CD4-positive, alpha-beta T cell treated with Interleukin-6 for 4 hours (primary cell): ENCODE measurements at places on chromosomes 7 and 10.

- DNase-seq = no peak
These were observed 3.7 kb downstream of the NPFFR1 start for GRCh38 chr10:70280099-70280498.

DNA sequence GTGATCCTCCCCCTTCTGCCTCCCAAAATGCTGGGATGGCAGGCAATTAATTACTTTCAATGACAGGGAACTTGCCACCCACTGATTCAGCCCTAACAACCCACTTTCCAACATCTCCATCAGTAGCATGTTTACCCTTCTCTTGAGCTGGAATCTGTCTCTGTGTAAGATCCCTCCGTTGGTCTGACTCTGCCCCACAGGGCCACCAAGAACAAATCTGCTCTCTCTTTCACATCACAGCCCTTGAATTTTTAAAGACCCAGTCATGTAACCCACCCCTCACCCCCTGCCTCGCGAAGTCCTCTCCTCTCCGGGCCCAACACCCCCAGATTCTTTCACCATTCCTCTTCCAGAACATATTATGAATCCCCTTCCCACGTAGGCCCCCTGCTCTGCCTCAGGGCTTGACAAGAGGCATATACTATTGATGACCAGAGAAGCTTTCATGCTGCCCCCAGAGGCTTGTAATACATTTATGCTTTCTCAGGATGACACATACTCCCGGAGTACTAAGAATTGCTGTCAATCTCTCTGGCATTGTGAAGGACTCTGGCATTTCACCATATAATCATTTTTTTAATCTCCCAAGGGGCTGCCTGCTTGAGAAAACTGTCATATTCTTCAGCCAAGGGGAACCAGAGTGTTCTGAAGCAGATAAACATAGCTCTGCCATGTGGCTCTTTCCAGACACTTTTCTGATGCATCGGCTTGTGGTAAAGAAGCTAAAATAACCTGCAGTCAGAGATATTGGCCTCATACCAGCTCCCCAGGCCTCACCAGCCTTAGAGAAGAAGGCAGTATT lies 179.2 kb upstream of the AUTS2 start:
- DNase-seq = no peak

DNA sequence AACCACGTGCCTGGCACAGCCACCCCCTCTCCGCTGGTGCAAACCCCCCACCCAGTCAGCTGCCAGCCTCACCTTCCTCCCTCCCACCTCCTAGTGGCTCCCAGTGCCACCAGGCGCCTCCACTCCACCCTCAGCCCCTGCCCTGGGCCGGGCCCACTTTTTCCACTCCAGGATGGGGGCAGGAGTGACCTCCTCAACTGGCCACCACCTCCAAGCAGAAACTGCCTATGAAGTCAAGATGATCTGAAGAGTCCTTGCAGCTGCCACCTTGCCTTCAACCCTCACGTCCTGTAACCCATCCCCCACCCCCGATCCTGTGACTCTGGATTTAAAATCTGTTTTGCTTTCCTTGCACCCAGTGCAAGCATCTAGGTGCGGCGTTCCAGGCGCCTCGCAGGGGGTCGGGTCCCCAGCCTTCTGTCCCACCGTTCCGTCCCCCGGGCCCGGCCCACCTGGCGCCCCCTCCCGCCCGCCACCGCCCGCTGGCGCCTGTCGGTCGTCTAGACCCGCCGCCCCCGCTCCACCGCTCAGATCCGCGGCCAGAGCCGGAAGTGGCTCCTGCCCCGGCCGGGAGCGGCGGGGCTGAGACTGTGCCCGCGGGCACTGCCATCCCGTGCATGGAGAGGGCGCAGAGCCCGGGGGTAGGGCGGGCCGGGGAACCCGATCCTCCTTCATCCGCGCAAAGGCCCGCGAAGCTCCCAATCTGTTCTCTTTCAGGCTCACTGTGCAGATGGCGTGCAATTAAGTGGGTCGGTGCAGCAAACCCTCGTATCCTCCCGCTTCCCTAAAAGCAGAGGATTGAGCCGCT lies 51.2 kb upstream of the GTF2I start:
- DNase-seq = peak; percentile 65

DNA sequence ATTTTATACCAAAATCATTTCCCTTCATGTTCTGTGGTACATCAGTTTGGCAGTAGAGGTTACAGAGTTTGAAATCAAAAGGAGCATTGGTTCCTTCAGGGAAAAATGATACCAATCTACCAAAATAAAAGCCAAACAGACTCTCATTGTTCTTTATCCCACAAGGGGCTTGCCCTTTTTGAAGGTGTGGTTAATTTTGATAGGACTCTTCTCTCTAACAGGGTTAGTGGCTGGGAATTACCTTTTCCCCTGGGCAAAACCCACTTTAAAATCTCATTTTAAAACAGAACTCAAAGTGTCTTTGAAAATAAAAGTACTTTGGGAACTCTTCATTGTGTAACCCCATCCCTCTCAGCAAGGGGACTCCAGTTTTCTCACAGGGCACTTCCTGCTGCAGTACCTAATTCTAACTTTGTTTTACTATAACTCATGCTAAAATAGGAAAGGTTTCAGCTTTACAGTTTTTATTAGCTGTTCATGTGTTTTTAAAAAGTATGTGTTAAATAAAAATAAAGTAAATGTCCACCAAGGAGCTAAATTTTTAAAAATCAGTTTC lies 30.6 kb downstream of the SMNDC1 start:
- DNase-seq = no peak

GRCh38 chr10:125128397-125129075 lies 31.8 kb downstream of the CTBP2 start:
- no peak for DNase-seq

DNA sequence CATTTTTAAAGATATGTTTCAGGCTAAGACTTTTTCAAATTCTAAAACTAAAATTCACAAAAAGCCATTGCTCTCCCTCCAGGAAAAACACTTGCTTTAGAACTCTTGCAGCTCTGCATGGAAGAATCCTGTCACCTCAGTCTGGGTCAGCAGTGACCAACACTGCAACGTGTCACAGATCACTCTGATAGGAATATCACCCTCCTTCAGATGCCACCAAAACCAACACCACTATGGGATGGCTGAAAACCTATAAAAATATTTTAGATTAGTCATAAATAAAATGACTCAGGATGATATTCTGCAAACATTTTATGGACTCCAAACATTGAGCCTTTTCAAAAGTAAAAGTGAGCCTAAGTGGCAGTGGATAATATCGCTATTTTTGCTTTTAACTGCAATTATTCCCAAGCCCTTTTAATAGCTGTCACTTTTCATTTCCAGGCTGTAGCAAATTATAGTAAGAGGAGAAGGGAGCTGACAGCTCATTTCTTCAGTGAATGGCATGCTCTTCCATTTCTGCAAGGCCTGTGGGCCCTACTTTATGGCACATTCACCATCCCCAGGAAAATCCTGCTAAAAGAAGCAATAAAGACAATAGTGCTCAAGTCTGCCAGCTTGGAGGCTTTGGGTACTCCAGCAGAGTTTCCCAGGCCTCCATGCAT lies 21.3 kb downstream of the ELMO1 start:
- no peak for DNase-seq

DNA sequence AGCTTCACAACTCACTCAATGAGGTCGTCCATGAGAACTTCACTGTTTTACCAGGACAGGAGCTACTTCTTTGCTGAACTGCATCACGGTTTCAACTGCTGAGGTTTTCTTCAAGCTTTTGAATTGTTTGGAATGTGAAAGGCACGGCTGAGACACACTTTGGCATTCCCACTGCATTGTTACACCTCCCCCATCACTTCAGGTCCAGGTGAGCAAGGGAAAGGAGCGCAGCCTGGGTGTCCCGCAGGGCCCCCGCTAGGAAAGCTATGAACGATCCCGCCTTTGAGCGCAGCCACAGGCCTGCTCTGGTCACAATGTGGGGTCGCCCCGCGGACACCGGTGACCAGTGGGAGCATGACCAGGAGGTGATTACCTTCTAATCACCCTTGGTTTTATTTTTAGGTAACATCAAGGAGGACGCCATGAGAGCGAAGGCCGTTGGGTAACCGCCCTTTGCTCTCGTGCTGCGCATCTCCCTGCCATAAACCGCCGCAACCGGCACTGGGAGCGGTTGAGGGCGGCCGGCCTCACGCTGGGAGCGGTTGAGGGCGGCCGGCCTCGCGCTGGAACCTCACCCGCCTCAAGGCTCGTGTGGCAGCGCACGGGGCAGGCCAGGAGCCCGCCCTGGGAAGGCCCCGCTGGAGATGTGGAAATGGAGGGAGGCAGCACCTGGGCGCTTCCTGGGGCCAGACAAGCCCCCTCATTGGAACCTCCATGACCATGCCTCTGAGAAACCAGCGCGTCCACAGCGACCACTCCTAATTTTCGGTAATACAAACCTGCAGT lies 50.9 kb upstream of the SGMS1 start:
- DNase-seq = no peak

DNA sequence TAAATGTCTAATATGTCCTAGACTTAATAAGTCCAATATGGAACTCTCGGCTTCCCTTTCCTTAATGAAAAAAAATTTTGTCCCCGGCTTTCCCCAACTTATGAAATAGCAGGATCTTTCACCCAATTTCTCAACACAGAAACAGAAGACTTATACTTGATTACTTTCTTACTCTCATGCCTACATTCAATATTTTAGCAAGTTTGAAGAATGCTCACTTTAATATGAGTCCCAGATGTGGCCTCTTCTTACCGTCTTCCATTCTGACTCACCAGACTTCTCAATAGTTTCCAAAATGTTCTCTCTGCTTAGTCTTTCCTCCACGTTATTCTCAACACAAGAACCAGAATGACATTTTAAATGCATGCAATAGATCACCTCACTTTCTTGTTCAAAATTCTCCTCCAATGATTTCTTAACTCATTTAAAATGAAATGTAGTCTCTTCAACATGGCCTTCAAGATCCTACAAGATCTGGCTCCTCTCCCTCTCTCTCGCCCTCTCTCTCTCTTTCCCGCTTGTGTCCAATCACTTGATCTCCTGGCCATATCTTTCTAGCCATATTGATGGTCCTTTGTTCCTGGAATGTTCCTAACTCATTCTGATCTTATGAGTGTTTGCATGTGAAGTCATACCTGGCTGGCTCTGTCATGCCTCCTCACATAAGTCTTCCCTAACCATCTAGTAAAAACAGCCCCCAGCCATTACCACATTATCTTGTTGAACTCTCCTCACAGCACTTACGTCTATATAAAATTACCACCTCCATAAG lies 119.7 kb upstream of the FAM3C start:
- DNase-seq = no peak

DNA sequence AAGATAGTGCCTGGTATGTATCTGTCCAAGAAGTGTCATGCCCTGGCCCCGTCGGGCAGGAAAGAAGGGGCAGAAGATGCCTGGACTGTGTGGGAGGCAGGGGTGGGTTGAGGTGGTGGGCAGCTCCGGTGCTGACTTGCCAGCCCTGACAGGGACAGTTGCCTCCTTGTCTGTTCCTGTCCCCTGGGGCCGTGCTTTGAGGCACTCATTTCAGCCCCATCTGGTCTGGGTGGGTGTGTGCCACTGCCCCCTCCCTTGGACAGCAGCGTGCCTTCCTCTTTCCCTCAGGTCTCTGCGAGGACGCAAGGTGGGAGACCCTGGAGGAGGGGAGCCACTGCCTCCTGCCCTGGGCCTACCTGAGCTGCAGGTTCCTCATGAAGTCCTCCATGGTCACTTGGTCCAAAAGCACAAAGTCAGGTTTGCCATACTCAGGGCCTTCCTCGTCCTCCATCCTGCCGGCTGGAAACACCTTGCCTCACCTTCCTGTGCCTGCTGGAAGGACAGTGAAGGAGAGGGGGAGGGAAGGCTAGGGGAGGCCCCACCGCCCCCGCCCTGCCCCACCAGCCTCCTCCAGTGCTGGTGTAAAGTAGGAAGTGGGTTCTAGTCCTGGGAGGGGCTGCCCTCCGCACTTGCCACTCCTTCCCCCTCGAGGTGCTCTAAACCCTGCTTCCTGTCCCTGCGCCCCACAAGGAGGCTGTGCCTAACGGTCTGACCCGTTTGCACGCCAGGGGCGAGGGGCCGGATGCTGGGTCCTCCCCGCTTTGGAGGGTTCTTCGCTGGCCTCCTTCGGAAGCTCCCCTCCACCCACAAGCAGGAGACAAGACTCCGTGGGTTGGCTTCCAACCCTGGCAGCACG lies at the start of gene MYO1G:
TSS of gene MYO1G (minus strand) at position 505 of the 856 bp plus-strand sequence. CDS start at position 451, 54 bp downstream.
- peak; percentile 92 for DNase-seq

DNA sequence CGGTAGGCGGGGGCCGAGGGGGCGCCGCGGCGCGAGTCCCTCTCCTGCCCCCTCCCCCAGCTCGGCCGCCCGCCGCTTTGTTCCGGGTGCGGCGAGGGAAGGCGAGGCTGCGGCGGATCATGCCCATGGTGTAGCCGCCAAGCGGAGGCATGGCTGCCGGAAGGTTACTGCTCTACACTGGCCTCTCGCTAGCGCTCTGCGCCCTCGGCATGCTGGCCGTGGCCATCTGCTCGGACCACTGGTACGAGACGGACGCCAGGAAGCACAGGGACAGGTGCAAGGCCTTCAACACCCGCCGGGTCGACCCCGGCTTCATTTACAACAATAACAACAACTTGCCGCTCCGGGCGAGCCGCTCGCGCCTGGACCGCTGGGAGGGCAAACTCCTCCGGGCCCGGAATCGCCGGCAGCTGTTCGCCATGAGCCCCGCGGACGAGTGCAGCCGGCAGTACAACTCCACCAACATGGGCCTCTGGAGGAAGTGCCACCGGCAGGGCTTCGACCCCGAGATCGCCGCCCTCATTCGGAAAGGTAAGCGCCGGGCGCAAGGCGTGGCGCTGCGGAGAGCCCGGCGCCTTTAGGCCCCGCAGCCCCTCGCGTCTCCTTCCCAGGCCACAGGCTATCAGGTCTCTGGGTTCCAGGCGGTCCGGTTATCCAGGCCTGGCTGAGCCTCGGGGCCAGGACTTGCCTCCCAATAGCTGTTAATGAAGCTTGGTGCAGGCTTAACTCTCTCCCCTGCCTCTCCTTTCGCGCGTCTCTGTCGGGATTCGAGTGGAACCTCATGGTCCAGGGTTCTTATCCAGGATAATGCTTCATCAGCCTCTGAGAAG lies 513 bp downstream of the TMEM178B start:
- no peak for DNase-seq
